Activated CD4-positive, CD25-positive, alpha-beta regulatory T cell treated with anti-CD3 and anti-CD28 coated beads, Interleukin-2, amount 50 U/mL, for 16 hours (primary cell): ENCODE measurements at places on chromosomes 6 and 20.

- no peak for DNase-seq
These were observed 14.0 kb downstream of the ETV7 start for GRCh38 chr6:36373368-36374019.

GRCh38 chr6:44256775-44257024, 628 bp downstream of the SLC35B2 start:
- no peak for DNase-seq

DNA sequence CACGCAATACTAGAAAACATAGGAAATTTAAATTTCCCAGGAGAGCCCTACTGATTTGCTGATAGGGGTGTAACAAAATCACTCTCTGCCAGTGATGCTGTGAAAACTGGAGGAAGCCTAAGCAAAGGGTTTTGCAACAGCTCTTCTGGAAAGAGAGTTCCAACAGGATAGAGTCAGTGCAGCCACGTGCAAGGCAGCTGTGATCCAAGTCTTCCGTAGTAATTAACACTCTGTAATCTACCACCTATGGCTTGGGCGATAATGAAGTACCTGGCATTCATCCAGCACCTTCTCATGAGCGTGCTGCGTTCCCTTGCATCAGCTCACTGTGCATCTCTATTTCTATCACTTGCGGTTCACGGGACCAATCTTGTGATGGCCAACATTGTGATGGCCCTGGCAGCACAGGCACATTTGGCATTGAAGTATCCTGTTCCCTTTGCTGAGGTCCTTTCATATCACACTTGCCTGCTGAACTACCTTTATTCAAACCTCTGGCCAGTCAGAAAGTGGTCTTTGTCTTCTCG, 48.2 kb downstream of the IRF4 start:
- no peak for DNase-seq

GRCh38 chr20:8375898-8376297, 243.8 kb downstream of the PLCB1 start:
- DNase-seq: no peak

DNA sequence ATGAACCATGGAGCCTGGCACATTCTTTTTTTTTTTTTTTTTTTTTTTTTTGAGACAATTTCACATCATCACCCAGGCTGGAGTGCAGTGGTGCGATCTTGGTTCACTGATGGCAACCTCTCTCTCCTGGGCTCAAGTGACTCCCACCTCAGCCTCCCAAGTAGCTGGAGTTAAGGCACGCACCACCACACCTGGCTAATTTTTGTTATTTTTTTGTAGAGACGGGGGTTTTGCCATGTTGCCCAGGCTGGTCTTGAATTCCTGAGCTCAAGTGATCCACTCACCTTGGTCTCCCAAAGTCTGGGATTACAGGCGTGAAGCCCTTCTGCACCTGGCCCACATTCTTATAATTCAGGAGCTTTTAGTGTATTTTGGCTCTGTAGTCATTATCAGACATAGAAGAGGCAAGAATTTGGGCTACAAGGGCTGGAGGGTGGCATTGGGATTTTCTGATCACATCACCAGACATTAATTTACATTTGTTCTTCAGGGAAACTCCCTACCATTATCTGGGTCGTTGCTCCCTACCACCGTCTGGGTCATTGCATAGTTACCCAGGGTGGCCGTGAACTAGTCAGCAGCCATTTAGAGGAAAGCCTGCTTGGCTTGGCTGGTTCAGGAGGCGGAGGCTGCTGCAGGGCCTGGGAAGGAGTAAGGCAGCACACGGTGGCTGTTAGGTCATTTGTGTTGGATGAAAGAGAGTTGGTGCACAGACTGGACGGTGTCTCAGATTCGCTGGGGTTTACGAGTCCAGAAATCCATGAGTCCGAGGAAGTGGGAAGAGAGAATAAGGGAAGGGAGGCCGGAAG, 17.6 kb downstream of the ARID1B start:
- no peak for DNase-seq

GRCh38 chr20:40893610-40894236, 134.9 kb upstream of the TOP1 start:
- DNase-seq: no peak
